ENCODE measurements at places on chromosomes 3 and 15.

GRCh38 chr15:26098801-26099200 lies 235.7 kb upstream of the ATP10A start:
- no peak for DNase-seq

DNA sequence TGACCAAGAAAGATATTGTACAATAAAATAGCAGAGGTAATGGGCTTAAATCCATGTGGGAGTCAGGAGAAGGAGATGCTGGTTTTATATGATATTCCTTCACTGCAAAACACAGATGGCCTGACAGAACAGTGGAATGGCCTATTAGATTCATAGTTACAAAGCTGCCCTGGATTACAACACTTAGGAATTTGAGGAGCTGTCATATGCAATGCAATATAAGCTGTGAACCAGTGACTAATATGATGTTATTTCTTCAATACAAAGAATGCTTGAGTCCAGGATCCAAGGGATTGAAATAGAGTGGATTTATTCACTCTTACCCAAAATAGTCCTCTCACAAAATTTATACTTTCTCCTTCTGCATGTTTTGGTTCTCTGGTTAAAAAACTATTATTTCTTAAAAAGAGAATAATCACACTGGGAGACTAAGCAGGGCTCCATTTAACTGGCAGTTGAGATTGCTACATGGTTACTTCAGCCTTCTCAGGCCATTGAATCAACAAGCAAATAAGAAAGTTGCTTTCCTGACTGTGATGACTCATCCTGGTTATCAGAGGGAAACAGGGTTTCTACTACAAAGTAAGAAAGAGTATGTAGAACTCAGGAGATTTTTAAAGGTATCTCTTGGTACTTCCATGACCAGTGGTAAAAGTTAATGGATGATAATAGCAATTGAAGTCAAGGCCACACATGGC lies 79.8 kb upstream of the ZPLD1 start:
- DNase-seq, result no peak

- no peak for DNase-seq
These were observed 106.0 kb upstream of the CCNL1 start for GRCh38 chr3:157265931-157266330.

DNA sequence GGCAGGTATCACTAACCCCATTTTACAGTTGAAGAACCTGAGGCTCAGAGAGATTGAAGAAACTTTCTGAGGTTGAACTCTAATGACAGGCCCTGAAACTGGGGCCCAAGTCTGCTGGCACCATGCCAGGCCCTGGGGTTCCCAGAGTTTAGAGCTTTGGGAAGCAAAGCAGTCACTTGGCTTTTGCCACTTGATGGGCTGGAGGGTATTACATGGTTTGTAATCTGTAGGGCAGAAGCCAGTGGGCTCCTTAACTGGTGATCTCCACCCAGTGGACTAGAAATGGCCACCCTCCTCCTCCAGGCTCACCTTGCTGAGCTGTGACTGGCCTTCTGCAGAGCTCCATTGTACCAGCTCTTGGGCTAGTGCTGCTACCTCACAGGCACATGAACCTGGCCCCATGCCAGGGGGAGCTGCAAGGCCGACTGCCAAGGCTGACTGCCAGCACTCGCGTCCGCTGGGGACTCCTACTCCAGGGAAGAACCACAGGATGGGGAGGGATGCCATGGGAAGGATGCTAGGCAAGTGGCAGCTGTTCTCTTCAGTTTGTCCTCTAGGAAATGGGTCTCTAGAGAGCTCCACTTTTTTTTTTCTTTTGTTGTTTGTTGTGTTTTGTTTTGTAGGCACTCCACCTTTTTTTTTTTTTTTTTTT lies 104.8 kb downstream of the ETFA start:
- no peak for DNase-seq

DNA sequence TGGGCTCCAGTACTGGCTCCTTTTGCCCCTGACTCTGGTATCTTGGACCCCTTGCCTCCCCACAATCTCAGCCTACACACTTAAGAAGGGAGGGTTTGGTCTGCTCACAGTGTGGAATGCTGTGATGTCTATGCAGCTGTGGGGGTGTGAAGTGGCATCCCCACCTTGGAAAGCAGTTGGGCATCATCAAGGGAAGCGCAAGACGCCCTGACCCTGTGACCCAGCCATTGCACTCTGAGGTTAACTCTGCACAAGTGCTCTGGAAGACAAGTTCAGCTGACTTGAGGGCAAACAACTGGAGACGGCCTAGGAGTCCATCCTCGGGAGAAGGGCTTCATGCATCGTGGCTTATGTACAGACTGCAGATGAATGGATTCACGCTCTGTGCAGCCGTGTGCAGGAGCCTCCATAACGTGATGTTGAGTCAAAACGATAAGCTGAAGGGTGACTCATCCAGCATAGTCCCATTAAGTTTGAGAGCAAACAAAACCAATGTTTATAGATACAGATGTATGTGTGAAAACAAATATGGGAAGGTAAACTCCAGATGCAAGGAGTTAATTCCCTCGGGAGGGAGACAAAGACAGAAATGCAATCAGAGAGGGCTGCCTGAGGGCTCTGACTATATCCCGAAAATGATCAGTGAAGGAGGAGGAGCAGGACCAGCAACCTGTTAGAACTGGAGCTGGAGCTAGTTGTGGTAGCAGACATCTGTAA lies 86.8 kb downstream of the LSM3 start:
- no peak for DNase-seq

GRCh38 chr15:35691173-35691761 lies 145.3 kb upstream of the DPH6 start:
- DNase-seq, result no peak

DNA sequence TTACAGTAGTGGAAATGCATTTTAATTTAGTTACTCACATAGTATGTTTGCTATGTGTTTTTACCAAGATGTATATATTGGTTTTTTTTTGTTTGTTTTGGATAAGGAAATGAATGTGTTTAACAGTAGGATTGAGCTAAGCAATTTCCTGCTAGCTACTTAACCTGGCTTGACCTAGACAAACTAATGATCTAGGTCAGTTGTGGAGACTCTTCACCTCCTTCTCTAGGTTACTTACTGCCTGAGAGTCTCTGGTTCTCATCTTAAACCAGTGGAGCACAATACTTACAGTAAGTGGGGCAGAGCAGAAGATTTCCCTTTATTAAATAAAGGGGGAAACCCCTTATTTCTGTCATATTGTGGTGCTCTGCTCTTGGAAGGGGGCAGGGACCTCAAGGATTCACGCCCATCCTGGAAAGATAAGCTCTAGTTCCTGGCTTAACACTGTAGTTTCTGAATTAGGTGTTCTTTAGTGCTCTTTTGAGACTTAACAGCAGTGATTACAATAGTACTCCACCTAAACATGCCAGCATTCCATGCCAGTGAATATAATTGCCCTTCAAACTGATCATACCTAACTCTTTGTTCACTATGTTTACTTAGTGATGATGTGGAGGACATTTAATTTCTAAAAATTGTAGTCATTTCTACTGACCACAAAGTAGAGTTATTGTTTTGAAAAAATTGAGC lies 79.9 kb downstream of the UBP1 start:
- DNase-seq, result no peak

- DNase-seq, result no peak
These were observed 129.1 kb upstream of the CNTN6 start for GRCh38 chr3:963755-964154.

DNA sequence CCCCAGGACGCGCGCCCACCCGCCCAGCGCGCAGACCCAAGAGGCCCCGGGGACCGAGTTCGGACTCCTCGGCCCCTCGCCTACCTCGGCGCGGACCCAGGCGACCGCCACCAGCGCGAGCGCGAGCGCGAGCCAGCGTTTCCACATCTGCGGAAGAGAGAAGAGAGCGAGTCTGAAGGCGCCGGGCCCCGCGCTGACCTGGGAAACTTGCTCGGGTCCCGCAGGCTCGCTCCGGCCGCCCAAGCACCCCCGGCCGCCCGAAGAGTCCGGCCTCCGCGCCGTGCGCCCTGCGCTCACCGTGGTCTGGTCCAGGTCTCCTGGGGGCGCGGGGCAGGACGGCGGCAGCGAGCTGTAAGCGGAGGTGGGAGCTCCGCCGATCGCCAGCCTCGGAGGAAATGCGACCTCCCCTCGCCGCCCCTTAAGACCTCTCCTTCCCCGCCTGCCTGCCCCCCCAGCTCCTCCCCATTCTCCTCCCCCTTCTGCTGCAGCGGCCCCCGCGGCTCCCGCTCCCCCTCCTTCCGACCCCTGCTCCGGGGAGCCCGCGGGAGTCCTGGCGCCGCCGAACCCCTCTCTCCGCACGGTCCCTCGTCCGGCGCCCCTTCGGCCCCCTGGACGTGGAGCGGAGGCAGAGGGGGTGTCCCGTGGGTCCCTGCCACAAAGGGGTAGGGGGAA lies at the start of gene FSTL1:
Gene FSTL1 (minus strand): TSS at position 393 of the 672 bp plus-strand sequence. CDS start 246 bp downstream, at position 147.
- DNase-seq, result no peak

GRCh38 chr3:66554178-66554577 lies 53.4 kb upstream of the LRIG1 start:
- no peak for DNase-seq

GRCh38 chr15:101209285-101209845 lies 42.5 kb downstream of the CHSY1 start:
- no peak for DNase-seq

- no peak for DNase-seq
These were observed 6.2 kb upstream of the MAP1A start for GRCh38 chr15:43511012-43511885.

- DNase-seq, result no peak
These were observed 321.3 kb upstream of the GOLIM4 start for GRCh38 chr3:168417016-168417415.

DNA sequence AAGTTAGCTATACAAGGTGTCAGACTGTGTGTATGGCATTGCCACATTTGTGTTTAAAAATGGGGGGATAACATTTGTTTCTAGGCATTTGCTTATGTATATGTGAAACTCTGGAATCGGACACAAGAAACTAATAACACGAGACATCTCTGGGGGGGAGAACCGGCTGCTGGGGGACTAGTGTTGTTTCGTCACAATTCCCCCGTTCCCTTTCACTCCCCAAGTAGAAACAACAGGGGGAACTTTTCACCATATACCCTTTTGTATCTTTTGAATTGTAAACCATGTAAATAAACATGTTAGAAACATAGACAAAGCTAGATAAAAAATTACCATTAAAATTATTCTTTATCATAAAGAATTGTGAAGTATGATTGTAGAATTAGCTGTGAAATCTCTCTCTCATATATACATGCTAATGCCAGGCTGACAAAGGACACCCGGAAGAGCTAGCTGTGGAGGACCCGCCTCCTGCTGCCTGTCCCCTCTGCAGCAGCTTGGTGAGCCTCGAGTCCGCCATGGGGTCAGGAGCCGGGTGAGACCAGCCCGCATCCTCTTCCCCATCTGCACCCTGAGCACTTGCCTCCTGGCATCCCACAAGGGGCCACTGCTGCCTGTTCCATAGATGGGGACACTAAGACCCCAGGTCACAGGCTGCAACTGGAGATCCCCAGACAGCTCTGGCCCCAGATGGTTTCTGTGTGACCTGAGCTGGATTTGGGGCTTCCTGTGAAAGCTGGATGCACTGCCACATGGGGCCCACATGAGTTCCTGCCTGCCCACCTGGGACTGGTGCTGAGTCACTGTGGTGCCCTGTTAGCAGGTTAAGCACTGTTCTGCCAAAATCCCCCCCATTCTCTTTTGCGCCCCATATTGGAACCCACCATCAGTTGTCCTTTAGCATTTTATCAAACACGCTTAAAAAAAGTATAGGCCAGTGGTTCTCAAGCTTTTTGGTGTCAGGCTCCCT lies 91.6 kb downstream of the IQSEC1 start:
- DNase-seq, result no peak

GRCh38 chr15:25742041-25742730 lies 120.9 kb downstream of the ATP10A start:
- no peak for DNase-seq

DNA sequence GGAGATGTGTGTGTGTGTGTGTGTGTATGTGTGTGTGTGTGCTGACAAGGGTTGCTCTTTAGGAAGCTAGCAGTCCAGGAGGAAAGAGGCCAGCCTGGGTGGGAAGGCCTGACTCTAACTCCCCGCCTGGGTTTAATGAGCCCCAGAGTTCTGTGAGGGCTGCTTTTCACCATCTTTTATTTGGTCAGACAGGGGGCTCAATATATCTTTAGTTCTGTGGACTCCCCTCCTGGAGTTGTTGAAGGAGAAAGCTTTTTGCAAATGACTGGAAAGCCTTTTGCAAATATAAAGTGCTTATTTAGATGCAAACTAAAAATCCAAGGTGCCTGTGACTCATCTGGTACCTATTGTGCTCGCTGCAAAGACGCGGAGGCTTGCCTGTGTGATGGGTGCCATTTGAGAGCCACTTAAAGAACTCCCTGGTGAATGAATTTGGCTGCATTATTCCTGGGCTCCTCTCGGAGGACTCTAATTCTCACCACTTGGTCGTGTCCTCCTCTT lies 24.5 kb downstream of the DRD3 start:
- no peak for DNase-seq

DNA sequence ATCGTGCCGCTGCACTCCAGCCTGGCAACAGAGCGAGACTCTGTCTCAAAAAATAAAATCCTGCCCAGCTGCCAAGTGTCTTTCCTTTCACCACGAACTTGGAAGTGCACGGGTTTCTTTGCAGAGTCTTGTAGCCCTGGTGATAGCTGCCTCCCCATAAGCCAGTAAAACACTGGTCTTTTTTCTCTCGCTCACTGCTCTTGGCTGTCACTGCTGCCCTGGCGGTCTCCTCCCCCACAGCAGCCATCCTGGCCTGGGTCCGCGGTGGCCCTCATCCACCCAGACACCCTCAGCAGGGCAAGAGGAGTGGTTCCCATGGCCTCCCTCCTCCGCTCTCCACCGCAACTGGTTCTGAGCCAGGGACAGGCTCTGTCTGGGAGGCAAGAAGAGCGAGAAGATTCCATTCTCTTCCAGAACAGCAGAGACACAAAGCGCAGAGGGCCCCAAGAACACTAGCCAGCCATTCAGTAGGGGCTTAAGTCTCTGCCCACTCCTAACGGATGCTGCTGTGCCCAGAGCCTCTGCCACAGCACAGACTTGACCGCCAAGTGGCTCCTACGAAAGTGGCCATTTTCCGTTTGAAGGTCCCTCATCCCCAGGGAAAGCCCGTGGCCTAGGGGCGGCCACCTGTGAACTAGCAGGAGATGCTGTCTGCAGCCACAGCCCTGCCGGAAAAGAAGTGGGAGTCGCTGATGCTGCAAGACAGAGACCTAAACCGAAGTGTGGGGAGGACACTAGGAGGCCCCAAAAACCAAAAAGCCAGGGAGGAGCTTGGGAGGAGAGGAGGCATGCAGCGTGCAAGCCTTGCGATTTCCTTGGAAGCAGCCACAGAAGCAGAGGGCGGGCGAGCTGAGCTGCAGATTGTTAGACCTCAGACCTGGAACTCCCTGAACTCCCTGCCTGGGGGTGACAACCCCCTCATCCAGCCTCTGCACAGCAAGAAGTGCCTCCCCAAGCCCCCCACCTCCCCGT lies 44.1 kb downstream of the KLHL25 start:
- no peak for DNase-seq

DNA sequence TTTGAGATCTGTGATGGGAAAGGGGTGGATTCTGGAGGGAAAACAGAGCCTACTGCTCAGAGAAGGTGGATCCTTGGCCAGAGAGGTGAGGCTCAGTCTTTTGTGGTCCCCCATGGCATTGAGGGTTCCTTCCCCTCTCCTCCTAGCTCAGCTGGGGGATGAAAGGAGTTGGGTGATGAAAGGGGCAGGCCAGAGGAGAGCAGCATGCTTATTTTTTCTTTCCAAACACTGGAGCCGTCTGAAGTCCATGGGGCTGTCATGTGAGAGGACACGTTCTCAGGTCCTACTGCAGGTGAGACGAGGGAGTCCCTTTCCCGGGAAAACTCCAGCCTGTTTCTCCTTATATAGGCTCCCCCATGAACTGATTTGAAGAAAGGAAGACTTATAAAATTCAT lies 71.4 kb downstream of the SCN5A start:
- no peak for DNase-seq

All from activated CD8-positive, alpha-beta memory T cell treated with anti-CD3 and anti-CD28 coated beads for 48 hours (primary cell).